ENCODE measurements at places on chromosomes 2 and 18.

GRCh38 chr2:42238644-42239288, 69.6 kb downstream of the EML4 start:
- DNase-seq, result peak; percentile 33

DNA sequence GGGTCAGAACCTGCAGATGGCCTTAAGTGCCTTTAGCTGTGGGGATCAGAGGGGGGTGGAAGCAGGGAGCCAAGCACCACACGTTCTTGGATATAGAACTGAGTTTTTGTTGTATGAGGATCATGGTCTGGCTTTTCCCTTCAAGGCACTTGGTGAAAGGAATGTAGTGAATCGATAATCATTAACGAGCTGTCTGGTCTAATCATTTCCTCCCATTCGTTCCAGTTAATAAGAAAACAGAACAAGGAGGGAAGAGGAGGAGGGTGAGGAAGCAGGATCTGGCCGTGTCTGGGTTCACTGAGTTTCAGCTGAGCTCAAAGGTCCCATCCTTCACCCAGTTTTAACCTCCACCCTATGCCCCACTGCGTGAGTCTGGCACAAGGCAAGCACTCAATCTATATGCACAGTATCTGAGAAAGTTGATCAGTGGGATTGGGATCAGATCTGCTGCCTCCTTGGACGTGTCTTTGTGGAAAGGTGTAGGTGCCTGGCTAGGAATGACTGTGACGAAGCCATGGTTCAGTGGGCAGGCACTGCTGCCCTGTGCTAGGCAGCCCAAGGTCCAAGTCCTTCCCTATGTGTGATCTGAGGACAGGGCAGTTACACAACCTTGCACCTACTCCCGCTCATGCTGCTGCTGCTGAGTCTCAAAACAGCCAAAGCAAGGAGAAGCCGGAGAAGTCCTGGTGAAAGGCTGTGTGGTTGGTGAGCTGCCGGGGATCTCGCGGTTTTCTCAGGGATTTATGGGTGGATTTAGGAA, 54.8 kb downstream of the GALNT14 start:
- DNase-seq, result no peak

- no peak for DNase-seq
Measured at GRCh38 chr2:172173174-172173706, 70.5 kb upstream of the DLX2 start.

DNA sequence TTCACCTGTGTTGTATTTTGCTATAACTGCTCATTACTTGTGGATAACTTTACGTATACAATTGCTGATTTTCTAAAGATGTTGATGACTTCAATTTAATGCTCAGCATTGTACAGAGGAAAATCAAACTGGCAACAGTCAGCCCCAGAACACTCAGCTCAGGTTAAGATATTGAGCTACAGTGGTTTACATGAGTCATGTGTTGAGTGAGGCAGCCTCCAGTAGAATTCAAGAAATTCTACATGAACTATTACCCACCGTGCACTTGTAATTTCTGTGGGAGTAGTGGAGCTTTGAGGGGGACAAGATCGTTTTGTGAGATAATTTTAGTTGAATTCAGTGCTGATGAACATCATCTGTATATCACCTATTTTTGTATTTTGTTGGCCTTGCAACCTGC, 292.3 kb downstream of the ALPK2 start:
- no peak for DNase-seq

GRCh38 chr2:105432749-105433148, 33.9 kb upstream of the FHL2 start:
- DNase-seq, result peak; percentile 62

- no peak for DNase-seq
Measured at GRCh38 chr2:120541553-120541932, 194.1 kb upstream of the GLI2 start.

GRCh38 chr2:45368792-45369191, 242.3 kb downstream of the SRBD1 start:
- DNase-seq, result no peak

DNA sequence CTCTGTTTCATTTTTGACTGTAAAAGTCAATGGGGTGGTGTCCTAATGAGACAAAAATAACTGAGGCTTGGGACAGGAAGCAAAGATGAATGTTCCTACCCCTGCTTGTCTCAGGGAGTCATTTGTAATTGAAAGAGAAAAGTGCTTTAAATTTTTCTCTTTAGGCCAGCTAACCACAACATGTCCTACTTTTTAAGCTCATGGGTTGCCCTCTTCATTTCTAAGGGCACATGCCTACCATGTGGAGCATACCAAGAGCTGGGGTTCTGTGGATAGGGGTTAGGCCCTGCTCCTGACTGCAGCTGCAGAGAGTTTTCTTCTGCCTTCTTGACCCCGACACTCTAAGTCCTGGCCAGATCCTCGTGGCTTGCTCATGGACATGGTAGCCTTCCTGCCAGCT, 96.8 kb upstream of the ARL4C start:
- no peak for DNase-seq

DNA sequence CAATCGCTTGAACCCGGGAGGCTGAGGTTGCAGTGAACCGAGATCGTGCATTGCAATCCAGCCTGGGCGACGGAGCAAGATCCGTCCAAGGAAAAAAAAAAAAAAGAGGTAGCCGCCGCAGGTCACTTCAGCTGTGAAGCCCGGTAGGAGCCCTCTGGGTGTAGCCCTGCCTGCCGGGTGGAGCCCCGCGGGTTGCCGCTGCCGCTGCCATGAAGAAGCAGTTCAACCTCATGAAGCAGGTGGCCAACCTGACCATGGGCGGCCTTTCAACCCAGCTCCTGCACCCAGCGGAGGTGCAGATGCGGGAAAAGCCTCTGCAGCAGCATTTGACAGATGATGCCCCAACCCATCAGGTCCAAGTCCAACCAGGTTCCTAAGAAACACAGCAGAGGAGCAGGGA, 219.5 kb upstream of the SLC39A10 start:
- no peak for DNase-seq

DNA sequence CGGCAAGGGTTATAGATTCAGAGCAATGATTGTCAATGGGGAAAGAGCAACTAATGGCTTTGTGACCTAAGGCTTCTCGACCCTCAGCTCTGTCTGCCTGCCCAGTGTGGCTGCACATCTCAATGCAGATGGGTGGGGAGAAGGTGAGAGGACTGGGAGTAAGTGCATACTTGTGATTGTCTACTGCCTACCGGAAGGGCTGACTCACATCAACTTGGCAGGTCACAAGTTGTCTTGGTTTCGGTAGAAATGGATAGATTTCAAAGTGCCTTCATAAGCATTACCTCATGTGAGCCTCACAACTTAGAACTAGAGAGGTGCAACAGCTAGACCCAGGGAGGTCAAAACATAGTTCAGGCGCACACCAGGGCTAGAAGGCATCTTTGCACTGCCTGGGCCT, 29.4 kb downstream of the STAT1 start:
- DNase-seq, result peak; percentile 90

DNA sequence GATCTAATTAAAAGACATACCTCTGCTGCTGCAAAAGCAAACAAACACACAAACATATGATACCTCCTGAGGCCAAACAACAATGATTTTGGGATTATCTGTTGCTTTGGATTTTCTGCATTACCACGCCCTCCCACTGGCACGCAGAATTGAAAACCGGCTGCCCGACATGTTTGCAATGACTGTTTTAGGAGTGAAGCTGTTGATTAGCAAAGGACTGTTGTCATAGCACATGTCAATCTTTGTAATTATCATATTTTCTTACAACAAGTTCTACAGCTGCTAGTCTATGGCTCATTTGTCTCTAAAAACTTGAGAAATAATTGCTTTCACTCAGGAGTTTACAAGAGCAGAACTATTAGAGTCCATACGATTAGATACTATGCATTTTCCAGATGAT, 94.4 kb upstream of the MEIS1 start:
- no peak for DNase-seq

DNA sequence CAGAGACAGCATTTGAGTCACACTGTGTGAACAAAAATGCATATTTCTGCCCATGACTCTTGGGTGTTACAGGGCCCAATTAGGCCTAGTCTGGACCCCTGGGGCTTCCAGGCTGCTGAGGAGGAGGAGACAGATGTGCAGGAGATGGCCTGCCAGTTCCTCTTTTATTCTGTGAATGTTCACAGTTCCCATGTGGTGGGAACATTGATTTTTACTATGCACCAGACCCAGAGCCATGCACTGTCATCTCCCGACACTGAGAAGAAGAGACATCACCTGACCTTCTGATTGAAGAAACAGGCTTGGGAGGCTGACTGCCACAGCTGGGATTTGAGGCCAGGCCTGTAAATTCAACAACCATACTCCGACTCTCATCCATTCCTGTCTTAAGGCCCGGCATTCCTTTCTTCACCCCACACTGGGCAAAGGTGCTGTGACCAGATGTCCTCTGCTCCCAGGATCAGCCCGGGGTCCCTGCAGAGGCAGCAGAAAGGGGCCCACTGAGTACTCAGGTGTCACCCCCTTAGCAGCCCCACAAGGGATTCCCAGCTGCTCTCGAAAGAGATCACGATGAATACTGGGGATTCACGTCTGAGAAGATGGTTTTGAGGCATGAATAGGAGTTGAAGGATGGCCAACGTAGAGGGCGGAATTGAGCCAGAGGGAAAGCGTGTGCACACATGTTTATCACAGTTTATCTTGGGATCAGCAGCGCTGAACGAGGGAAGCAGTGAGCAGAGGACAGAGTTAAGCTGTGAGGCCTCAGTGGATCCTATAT, 3.6 kb upstream of the TFCP2L1 start:
- no peak for DNase-seq

- no peak for DNase-seq
Measured at GRCh38 chr18:33828949-33829348, 250.9 kb downstream of the ASXL3 start.

- no peak for DNase-seq
Measured at GRCh38 chr18:74797577-74798151, 200.0 kb downstream of the ZNF407 start.

DNA sequence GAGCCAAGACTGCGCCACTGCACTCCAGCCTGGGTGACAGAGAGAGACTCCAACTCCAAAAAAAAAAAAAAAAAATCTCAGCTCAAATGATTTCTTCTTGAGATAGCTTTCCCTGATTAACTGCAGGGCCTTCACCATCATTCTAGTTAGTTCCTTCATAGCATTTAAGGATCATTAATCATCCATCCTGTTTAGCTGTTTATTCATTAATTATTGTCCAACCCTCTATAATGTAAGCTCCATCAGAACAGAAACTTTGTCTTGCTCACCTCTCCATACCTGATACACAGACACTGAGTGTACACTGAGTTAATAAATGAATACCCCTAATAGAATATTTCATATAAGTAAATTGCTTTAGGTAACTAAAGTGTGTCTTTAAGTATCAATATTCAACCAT, 42.2 kb upstream of the ENOSF1 start:
- DNase-seq, result no peak

- peak; percentile 80 for DNase-seq
Measured at GRCh38 chr18:59900222-59901128, 679 bp downstream of the PMAIP1 start.

- peak; percentile 14 for DNase-seq
Measured at GRCh38 chr18:40812981-40813515, 1142.0 kb upstream of the PIK3C3 start.

DNA sequence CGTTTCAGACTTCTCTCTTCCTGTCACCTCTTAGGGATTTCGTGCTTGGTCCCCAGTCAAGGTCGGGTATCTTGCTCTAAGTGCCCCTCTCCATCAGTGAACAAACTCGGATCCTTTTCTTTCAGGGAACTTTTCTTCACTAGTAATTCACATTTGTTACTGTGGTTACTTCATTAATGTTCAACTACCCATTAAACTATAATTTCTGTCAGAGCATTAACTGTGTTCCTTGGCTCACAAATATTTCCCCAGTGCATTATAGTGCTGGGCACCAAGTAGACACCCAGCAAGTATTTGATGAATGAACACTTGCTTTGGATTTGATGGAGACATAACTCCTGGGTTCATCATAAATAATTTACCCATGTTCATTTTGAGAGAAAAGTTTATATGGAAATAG, 209.7 kb upstream of the KCNJ3 start:
- DNase-seq, result no peak

All from fibroblast of pulmonary artery (primary cell).